ENCODE measurements at places on chromosomes 7 and 10.

DNA sequence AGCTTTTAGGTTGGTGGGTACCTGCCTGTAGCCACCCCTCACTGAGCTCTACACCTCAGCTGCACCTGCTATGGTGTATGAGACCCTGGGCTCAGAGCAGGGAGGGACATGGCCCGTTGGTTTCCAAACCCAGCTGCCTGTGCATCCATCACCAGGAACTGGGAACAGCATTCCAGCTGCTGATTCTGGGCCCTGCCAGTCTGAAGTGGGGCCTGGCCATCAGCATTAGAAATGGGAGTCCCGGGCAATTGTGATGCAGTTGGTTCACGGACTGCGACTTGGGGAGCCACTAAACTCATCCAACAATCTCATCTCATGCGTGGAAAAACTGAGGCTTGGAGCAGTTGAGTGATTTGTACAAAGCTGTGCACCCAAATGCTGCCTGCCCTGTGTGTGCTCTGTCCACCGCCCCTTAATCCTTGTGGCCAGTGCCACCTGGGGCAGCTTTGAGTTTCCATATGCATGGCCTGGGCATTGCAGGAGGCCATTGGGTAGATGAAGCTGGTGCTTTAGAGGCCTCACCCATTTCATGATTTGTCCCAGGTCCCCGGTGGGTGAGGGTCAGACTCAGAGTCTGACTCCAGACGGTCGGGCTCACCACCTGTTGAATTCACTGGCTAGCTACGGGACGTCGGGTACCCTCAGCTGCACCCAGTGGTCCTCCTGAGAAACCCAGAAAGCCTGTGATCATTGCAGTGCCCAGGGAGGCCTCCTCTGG, 109.0 kb upstream of the SHH start:
- DNase-seq, result no peak

- DNase-seq, result no peak
These were observed 190.8 kb upstream of the TMEM196 start for GRCh38 chr7:19964246-19964645.

- DNase-seq, result no peak
These were observed 77.9 kb downstream of the CCNY start for GRCh38 chr10:35413985-35414861.

- DNase-seq, result no peak
These were observed 121.2 kb downstream of the BAMBI start for GRCh38 chr10:28798428-28798955.

GRCh38 chr10:13831711-13832141, 245.0 kb downstream of the PRPF18 start:
- no peak for DNase-seq

DNA sequence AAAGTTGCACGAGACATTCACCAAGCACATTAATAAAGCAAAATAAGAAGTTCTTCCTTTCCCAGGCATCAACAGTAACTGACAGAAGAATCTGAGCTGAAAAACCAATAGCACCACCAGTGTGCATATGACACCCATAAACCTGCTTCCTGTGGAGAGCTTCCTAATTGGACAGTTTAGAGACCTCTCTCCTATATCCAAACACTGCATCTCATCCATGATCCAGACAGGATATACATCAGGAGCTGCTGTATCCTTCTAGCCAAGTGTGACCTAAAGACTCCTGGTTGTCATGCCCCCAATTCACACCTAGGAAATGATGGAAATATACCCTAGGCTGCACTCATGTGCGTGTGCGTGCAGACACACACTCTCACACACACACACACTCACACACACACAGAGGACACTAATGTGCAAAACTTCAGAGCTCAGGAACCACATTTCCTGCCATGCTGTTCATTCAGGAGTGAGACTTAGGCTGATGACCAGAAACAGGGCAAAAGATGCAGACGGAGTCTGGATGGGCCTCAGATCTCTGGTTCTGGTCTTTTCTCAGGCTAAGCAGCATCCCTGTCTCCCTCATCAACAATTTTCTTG, 58.0 kb downstream of the MAP3K8 start:
- no peak for DNase-seq

- no peak for DNase-seq
These were observed 266.2 kb upstream of the RNF32 start for GRCh38 chr7:156374335-156374734.

GRCh38 chr10:111338805-111339204, 262.0 kb downstream of the ADRA2A start:
- no peak for DNase-seq

DNA sequence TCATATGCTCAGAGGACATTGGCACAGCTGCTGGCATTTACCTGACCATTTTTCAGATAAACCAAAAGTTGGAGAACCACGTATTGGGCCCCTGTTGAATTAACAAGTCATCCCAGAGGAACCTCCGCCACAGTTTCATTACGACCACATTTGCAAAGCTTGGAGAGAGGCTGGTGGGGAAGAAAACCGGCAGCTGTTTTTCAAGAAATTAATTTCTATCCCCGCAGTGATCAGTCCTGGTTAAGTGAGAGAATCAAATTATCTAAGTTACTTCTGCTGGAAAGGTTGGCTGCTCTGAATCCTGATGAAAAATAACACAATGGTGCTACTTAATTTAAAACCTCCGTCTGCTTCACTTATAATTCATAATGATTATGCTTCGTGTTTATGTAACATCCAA, 737.1 kb upstream of the AUTS2 start:
- no peak for DNase-seq

GRCh38 chr7:46972205-46972604, 609.7 kb downstream of the TNS3 start:
- DNase-seq, result no peak

- no peak for DNase-seq
These were observed 91.7 kb upstream of the IFRD1 start for GRCh38 chr7:112358513-112358912.

- no peak for DNase-seq
These were observed 234.7 kb downstream of the CREB5 start for GRCh38 chr7:28647076-28647421.

GRCh38 chr10:117884093-117884492, 162.6 kb downstream of the RAB11FIP2 start:
- no peak for DNase-seq

- no peak for DNase-seq
These were observed 47.0 kb upstream of the BICC1 start for GRCh38 chr10:58465629-58466028.

GRCh38 chr7:100604028-100604975, 2.1 kb downstream of the PCOLCE start:
- no peak for DNase-seq

GRCh38 chr10:133071733-133072132, 16.0 kb upstream of the ADGRA1 start:
- DNase-seq, result no peak

GRCh38 chr10:75730847-75731246, 299.4 kb downstream of the LRMDA start:
- no peak for DNase-seq
